Activated CD8-positive, alpha-beta T cell treated with anti-CD3 and anti-CD28 coated beads for 36 hours (primary cell): ENCODE measurements at places on chromosomes 11 and 22. TPM values are rescaled to one million over a fixed set of nuclear protein-coding genes. Genes with fewer than 3 reads are reported as not detected.
A peak's percentile ranks its signal among the peaks of the same experiment; 100 is the strongest.

DNA sequence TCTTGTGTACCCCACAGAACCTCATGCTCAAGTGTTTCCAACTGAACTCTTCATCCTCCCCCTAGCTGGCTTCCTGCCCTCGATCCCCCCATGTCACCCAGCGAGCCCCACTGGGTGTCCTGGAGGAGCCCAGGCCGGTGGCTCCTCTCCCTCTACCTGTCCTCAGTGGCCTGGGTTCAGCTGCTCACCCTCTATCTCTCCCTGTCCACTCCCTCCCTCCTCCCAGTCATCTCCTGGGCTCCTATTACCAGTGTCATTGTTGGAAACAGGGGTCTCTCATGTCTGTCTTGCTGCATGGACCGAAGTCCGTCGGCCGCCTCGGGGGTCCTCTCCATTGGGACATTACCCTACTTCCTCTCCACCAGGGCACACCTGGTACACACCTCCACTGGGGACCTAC is 12.9 kb upstream of the MPPED1 start:
- DNase-seq = no peak

GRCh38 chr22:39946503-39947219 is 13.5 kb upstream of the TMA7B start:
- DNase-seq = peak; percentile 37

The GGTLC3 gene
- not detected for total RNA-seq

DNA sequence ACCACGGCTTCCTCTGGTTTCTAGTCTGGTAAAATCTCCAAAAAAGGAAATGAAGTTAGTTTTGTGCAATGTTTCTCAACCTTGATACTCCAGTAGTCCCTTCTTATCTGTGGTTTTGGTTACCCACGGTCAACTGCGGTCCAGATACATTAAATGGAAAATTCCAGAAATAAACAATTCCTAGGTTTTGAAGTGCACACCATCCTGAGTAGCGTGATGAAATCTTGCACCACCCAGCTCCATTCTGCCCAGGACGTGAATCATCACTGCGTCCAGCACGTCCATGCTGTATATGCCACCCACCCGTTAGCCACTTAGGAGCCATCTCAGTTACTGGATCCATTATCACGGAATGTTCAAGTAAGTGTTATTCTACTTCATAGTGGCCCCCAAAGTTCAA is 117.0 kb downstream of the FBXO7 start:
- DNase-seq = no peak

The LUZP2 gene
- not detected for total RNA-seq

The KCNJ5 gene
- total RNA-seq = not detected

The SEC14L6 gene
- total RNA-seq = not detected

The SYNGR1 gene
- 3.8 TPM for total RNA-seq

DNA sequence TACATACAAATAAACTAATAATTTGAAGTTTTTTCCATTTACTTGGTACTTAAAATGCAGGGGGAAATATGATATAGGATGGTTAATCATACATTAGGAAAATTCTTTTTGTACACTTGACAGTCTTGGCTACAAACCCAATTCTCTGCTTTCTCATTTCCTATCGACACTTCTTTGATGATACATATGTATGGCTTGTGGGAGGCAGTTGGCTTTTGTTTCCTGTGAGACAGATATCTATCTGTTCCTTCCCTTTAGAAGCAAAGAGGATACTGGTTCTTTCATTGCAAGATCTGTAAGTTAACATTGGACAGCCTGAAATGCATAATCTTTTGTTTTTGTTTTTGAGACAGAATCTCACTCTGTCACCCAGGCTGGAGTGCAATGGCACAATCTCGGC is 47.9 kb upstream of the ADORA2A start:
- no peak for DNase-seq

DNA sequence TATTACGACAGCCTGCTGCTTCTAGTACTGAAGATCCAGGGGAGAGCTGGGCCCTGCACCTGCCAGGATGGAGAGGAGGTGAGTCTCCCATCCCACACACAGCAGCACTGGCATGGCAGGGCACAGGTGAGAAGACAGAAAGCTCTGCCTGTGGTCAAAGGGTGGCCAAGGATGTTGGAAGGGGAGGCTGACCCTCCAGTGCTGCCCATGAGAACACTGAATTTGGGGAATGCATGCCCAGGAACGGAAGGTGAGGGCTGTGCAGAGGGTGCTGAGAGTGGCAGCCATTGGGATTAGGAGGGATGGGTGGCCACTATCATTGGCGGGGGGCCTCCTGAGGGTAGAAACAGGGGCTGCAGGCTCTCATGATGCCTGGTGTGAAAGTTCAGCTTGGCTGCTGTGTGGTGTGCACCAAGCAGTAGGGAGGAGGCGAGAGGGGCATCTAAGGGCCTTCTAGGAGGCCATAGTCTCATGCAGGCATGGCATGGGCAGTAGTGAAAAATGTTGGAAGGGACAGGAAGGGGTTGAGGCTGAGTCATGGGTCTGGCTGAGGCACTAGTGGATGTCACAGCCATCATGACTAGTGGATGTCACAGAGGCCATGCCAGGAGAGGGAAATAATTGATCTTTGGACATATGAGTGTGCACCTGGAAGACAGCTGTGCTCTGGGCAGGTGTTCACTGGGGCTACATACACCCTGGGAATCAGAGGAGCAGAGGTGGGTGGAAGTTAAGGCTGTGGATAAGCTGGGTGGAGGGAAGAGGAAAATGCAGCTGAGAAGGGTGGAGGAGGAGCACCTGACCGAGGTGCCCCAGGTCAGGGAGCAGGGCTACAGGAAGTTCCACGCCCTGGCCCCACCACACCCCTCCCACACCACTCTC is 2.5 kb upstream of the LRRC74B start:
- DNase-seq = no peak

DNA sequence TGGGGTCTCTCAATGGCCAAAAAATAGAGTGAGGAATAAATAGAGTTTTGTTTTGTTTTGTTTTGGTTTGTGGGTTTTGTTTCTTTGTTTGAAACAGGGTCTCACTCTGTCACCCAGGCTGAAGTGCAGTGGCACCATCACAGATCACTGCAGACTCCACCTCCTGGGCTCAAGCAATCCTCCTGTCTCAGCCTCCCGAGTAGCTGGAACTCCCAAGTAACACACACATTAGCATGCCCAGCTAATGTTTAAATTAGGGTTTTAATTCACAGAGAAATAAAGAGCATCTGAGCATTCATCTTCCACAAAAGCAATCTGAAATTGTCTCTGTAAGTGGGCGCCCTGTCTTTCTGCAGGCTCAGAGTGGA is 9.2 kb upstream of the IFITM3 start:
- peak; percentile 17 for DNase-seq

The SCGB1D2 gene
- not detected for total RNA-seq

- no peak for DNase-seq
Measured at GRCh38 chr11:61325649-61326414, 7.1 kb downstream of the DDB1 start.

The TMPRSS4 gene
- total RNA-seq = not detected

DNA sequence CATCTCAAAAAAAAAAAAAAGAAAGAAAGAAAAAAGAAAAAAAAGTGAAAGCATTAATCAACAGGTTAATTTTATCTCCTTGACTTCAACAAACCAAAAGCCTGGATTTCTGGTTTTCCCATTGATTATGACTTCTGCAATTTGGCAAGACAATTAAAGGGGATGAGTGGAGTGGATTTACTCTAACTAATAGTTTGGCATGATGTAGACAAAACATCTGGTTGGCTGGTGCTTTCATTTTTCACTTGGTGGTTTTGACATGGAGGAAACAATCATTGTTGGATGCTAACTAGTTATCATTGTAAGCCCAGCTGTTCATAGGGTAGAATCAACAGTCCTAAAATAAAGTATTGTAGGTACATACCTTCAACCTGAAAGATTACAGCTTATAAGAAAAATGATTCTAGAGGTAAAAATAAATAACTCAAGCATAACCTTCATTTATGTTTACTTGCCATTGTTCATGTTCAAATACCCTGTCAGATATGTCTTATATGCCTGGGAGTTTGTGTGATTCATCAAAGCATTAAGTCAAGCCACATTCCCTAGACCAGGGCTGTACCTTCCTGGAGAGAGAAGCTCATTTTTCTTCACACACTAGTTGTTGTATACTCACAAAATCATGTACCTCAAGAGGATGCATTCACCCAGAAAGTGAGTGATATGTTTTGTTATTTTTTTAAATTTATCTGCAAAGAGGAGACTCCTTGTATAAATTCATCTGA is 15.1 kb downstream of the FIBIN start:
- DNase-seq = no peak

DNA sequence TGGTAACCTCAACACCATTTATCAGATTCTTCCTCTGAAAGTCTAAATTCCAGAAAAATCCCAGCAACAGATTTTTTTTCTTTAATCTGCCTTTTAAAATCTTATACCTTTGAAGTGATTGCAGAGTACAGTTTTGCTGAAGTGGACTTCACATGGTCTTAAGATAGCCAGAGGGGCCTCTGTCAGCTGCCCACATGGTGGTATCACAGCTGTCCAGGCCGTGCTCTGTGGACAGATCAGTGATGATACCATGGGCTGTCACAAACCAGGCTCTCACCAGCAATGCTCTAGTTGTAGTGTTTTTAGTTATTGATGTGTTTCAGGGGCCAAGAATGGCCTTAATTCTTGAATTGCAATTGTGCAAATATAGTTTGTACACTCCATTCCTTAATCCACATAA is 44.0 kb downstream of the PARVA start:
- no peak for DNase-seq

- no peak for DNase-seq
Measured at GRCh38 chr22:27107386-27107785, 450.0 kb downstream of the MIAT start.

DNA sequence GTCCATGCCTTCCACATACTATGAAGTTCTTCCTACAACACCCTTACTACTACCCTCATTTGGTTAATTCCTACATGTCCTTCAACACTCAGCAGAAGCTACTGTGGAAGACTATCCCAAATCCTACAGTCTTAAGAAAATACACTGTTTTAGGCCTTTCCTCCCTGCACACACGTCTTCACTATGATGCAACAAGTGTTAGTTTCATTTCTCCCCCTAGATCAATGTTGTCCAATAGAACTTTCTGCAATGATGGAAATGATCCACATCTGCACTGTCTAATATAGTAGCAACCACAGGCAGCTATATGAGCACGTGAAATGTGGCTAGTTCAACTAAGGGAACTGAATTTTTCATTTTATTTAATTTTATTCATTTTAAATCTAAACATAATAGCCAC is 46.7 kb upstream of the CCDC34 start:
- no peak for DNase-seq

DNA sequence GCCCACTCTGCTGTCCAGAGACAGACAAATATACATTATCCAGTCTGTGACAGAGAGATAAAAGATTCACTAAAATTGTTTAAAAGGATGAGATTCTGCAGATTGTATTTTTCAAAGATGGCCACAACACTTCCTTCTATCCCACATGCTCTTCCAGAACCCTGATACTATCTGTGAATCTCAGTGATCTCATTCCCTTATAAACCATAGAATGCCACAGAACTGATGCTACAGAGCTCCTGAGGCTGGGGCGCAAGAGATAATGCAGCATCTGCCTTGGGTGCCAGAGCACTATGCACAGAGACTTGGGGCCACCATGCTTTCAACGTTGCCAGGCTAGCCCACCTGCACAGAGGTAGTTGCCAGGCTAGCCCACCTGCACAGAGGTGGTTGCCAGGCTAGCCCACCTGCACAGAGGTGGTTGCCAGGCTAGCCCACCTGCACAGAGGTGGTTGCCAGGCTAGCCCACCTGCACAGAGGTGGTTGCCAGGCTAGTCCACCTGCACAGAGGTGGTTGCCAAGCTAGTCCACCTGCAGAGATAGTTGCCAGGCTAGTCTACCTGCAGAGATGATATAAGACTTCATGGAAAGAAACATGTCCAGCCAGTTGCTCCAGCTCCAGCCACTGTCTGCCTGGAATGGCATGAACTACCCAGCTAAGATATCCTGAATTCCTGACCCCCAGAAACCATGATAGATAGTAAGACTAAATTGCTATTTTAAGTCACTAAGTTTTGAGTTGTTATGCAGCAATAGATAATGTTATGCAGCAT is 17.6 kb upstream of the SEPTIN5 start:
- DNase-seq = no peak

DNA sequence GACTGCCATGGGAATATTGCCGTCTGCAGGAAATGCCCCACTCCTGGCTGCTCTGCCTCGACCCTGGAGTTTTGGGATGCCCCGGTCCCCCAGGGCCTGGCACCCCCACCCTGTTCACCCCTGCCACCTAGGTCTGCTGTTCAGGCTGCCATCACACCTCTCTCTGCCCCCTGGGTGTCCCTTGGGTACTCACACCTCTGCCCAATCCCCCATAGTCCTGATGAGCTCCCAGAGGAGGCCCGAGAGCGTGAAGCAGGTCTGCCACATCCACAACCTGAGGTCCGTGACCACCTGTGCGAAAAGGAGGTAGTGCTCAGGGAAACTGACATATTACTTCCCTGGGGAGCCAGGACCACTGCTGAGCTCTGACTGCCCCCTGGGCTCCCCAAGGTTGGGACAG is 20.2 kb upstream of the DRICH1 start:
- no peak for DNase-seq

DNA sequence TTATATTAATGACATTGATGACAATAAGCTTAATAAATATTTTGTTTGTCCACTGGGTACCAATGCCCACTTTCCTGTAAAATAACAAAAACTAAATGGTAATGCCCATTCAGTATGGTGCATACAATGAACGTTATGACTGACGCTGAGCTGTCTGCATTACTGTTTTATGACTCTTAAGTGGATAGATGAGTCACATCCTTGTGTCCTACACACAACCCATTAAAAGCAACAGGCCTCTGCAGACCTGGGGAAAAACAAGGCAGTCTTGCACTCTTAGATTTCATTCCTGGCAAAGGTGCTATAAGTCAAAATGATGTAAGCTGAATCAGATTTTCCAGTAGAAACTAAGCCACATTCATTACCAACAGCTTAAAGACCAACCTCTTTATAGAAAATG is 176.3 kb upstream of the TMEM45B start:
- DNase-seq = peak; percentile 40

DNA sequence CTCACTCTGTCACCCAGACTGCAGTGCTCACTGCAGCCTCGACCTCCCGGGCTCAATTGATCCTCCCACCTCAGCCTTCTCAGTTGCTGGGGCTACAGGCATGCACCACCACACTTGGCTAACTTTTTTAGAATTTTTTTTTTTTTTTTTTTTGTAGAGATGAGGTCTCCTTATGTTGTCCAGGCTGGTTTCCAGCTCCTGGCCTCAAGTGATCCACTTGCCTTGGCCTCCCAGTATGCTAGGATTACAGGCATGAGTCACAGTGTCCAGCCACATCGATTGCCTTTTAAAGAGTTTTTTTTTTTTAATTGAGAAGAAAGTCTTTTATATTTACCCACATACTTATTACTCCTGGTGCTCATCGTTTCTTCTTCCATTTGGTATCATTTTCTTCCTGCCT is 30.0 kb downstream of the PARVG start:
- no peak for DNase-seq

The OR2AT4 gene
- not detected for total RNA-seq

GRCh38 chr11:68773521-68774193 is 22.3 kb upstream of the TESMIN start:
- no peak for DNase-seq

DNA sequence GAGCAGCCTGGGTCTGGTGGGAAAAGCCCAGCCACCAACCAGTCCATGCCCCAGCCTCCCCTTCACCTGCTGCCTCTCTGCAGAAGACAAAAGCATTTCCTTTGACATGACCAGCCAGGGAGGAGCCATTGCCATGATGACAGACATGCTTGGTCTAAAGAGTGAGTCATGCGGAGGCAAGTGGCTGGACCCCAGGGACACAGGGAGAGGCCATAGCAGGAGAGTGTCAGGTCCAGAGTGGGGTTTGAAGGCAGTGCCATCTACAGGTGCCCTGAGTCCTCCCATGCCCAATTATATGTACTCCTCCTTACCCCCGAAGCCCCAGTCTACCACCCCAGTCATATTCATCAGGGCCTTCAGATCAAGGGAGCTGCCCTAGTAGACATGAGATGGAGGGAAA is 67.4 kb downstream of the SCN3B start:
- DNase-seq = no peak
